ENCODE measurements at places on chromosomes 12 and 14.
A peak's percentile ranks its signal among the peaks of the same experiment; 100 is the strongest.

GRCh38 chr14:94180655-94181271 lies 6.6 kb downstream of the PPP4R4 start:
- no peak for DNase-seq

- peak; percentile 88 for DNase-seq
These were observed 5.4 kb upstream of the IRF2BPL start for GRCh38 chr14:77033622-77034589.

GRCh38 chr14:101365329-101366158 lies 195.8 kb upstream of the DIO3 start:
- no peak for DNase-seq

- DNase-seq = peak; percentile 71
These were observed 366.2 kb upstream of the KITLG start for GRCh38 chr12:88946372-88946997.

DNA sequence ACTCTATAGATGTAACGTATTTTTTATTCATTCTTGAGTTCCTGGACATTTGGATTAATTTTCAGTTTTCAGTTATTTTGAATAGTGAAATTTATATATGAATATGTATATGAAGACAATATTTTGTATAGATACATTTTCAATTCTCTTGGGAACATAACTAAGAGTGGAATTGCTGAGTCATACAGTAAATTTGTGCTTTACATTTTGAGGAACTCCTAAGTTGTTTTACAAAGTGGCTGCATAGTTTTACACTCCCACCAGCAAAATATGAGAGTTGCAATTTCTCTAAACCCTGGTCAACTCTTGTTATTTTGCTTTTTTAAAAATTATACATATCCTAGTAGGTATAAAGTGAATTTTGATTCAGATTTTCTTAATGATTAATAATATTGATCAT lies 1838.6 kb upstream of the SEL1L start:
- no peak for DNase-seq
